ENCODE measurements at places on chromosomes 6 and 20.

DNA sequence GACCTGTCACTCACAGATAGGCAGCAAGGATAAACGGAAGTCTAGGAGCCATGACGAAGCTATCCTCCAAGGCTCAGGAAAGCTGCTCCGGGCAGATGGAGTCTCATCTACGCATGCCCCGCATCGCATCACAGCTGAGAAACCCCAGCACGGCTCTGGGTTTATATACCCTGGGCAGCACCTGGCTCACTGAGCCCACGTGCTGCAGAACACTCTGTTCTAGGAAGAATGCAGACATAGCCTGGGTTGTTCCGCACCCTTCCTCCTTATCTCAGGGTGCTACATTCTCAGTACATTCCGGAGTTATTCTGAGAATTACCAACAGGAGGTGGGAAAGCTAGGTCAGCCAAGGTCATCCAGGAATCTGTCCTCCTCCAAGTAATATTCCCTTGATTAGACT lies 260.4 kb downstream of the CBLN4 start:
- DNase-seq = no peak

DNA sequence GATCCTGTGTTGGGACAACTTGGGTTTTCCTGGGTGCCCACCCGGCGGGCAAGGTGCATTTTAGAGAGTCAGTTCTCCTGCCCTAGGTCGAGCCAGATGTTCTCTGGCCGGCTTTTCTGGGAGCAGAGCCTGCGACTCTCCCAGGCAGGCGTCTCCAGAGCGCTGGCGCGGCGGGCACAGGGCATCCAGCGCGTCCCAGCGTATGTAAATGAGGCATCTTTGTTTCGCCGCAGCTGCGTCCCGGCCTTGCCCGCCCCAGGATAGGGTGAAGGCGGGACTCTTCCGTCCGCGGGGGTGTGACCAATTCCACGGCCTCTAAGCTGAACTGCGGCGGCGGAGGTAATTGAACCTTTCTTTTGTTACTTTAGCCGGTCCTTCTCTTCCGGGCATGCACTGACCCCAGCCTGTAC lies 9.1 kb downstream of the GRIK2 start:
- DNase-seq = no peak

DNA sequence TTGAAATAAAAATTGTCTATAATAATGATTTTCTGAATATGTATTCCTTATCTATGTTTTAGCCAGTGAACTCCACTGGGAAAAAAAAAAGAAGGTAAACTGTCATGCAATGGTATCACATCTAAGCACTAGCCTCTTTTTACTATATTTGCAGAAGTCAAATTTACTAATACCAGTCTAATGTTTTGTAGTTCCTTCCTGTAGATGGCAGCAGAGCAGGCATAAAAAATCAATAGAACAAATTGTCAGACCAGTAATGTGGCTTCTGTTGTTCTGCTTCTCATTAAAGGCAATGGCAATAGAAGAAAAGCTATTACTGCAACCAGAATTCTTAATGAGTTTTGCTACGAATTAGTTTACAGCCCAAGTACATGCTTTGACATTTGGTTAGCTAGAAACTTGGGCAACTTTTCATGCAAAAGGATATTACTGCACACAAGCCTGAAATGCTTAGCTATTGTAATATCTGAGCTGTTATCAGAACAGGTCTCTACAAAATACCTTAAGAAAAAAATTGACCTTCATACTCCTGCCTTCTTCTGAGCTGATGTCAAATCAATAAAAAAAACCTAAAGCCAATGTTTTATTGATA lies 476.9 kb downstream of the KHDRBS2 start:
- DNase-seq = no peak

DNA sequence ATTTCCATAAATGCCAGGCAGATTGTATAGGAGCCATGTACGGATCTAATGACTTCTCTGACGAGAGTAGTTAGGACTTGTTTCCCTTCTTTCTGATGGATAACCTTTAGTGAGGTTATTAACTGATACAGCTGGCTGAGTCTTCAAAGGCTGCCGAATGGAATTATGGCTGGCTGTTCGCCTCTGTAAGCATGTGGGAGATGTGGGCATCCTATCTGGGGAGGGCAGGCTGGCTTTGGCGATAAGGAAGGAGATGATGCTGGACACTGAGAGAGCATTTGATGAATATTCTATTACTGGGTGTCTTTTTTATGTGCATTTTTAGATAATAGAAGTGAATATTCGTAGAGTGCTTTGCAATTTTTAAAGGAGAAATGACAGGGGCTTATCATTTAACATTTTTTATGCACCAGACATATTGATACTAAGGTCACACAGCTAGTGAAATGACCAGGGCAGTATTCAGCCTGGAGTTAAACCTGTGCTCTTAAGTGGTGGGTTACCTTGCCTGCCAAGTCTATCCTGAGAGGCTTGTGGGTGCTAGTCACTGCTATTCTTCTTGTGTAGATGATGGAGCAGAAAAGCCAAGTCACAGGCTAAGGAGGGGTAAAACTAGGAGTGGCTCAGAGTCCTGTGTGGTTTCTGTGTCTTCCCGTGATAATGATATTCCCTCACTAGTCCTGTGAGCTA lies 3.1 kb downstream of the PBOV1 start:
- DNase-seq = no peak

DNA sequence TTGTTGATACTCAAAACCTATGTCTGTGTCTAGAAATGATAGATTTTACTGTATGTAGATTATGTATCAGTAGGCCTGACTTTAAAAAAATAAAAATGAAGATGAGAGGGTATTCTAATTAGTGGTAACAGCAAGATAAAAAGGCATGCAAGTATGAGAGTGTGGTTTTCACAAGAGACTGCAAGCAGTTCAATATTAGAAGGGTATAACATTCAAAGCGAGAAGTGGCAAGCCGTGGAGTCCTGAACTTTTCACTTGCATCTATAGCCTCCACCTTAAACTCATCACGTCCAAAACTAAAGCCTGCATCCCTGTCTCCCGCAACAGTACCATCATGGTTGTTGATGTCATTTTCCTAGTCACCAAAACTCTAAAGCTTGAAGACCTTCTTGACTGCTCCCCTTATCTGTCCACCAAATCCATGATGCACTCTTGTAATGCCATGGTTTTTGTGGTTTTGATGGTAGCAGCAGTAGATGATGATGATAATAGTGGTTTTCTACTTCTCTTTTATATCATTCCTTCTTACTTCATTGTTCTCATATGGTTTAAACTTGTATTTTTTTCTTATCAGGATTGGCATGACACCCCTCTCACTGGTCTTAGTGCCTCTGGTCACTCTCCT lies 9.2 kb upstream of the CGA start:
- DNase-seq = no peak

GRCh38 chr20:3238616-3239025 lies 369 bp downstream of the SLC4A11 start:
- no peak for DNase-seq

- no peak for DNase-seq
Measured at GRCh38 chr6:90383196-90383822, 86.7 kb upstream of the BACH2 start.

GRCh38 chr20:64244281-64244805 lies 11.2 kb upstream of the PCMTD2 start:
- DNase-seq = no peak

DNA sequence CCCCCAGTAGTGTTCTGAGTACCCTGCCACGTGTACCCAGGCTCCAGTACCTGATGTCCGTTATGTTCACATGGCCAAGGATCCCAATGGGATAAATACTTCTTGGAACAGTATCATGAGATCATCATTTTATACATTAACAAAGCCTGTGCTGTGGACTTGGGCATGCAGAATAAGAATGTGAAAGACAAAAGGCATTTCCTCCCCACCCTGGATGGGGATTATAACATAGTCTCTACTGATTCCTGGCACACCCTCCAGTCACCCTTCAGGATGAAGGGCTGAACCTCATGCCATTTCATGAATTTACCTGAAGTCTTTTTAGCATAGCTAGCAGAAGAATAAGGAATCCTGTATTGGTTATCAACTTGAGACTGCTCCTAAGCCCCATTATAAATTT lies 2.8 kb downstream of the TNFRSF21 start:
- DNase-seq = no peak

- no peak for DNase-seq
Measured at GRCh38 chr6:155915651-155916050, 460.0 kb upstream of the NOX3 start.

DNA sequence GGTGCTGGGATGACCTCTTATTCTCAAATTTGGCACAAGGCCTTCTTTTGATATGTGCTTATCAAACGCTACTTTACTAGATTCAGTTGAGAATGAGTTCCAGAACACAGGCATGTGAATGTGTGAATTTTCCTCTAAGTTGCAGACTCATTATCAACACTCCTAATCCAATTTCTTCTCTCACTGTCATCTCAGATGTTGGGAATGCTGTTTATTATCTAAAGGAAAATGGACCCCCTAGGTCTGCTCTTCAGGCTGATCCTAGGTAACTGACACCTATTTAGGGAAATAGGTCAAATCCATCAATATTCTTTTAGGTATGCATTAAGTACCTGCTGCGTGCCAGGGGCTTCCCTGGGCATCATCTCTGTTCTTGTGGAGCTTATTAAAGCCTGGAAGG lies 215.0 kb upstream of the NOX3 start:
- DNase-seq = no peak

- DNase-seq = no peak
Measured at GRCh38 chr6:70231311-70231710, 71.6 kb downstream of the COL9A1 start.

- DNase-seq = no peak
Measured at GRCh38 chr20:48697845-48698491, 129.8 kb downstream of the PREX1 start.

All from stimulated activated CD8-positive, alpha-beta memory T cell treated with anti-CD3 and anti-CD28 coated beads, Interleukin-4, amount 100 ng/mL, for 4 hours (primary cell).